ENCODE measurements at places on chromosomes 3 and 15.

DNA sequence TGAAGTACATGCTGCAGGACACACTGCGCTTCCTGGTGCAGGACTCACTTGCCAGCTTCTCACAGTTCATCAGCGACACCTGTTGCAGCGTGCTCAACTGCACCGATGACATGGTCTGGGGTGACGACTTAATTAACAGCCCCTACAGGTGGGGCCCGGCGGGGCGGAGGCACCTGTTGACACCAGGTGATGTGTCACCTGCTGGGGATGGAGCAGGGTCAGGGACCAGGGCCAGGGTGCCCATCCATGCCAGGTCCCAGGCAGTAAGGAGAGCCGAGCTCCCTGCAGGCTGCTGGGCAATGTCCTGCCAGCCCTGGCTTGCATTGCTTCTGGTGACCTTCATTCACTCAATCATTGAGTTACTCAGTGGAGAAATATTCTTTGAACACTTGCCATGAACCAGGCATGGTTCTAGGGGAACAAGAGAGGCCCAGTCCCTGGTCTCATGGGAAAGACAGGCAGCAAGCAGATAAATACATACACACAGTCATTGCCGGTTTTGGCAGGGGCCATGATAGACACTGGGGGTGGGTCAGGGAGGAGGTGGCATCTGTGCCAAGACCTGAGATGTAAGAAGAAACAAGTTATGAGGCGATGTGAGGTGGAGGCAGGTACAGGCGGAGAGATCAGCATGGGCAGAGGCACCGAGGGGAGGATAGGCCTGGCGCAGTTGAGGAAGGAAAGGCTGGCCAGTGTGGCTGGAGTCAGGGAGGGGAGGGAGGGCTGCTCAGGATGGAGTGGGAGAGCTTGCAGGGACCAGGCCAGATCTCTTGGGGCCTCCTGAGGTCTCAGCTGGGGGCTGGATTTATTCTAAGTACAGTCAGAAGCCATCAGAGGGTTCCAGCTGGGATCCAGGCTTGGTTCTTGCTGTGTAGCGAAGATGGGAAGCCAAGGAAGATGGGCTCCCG lies 30.8 kb downstream of the DNAH1 start:
- peak; percentile 23 for DNase-seq

DNA sequence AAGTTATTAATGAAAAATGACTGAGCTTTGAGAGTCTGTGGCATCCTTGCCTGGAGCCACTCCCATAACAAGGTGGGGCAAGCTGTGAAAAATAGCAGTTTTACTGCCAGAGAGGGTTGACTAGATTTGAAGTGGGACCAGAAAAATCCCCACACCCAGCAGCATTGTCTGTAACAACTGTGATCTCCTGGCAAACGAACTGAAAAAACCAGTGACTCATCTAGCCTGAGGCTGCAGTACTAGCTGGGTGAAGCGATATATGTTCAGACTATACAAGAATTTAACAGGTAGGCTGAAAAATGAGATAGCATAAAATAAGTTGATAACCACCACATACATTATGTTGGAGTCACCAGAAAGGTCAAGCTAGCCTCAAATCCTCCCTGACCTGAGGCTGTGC lies 64.0 kb downstream of the DPH6 start:
- DNase-seq = peak; percentile 21

GRCh38 chr3:79766496-79767193 lies 1.2 kb downstream of the ROBO1 start:
- DNase-seq = no peak

DNA sequence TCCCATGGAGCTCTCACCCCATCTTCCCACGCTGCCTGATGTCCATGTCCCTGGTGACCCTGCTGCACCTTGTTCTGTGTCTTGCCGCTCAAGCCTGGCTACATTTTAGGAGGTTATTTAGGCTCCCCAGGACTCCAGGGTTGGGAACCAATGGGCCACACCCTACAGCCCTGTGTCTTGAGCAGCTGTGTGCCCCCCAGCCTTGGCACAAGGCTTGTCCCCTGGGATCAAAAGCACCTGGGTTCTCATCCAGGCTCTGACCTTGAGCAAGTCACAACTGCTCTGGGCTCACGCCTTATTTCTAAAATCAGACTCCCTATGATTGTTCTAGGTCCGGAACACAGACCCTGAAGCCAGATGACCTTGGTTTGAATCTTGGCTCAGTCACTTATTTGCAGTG lies 14.1 kb downstream of the SPSB4 start:
- DNase-seq = no peak

- DNase-seq = no peak
Measured at GRCh38 chr15:82139823-82140268, 94.0 kb upstream of the MEX3B start.

- DNase-seq = peak; percentile 20
Measured at GRCh38 chr3:161104561-161105551, at the start of gene B3GALNT1. Gene B3GALNT1 (minus strand): TSS chr3:161105349. CDS start chr3:161086754, 18,595 bp downstream.

- no peak for DNase-seq
Measured at GRCh38 chr15:70495991-70496599, 267.3 kb downstream of the UACA start.

DNA sequence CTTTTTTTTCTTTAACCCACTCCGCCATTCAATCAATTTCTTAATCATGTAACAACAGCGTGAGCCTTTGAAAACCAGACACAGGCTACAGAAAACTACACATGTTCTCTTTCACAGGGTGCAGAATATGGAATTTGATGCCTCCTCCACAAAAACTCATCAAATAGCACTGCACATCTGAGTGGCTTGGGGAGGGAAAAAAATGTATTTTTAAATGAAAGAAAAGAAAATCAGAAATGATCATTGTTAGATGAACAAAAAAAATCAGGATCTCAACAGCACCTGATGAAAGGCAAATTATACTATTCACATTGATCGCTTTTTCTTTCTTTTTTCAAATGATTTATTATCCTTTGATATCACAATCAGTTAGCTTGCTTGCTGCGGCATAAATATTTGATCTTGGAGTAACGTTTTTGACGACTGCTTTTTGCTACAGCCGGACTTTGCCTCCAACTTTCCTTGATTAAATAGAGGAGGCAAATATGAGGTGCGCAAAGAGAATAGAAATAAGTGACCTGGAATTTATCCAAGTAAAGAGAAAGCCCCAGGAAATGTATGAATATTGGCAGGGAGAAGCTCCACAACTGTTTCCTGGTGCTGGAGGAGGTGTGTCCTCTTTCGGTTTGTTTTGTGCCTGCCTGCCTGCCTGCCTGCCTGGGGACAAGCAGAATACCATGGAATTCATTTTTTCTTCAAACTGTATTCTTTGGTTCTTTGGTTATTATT lies 63.1 kb downstream of the EDEM1 start:
- no peak for DNase-seq

DNA sequence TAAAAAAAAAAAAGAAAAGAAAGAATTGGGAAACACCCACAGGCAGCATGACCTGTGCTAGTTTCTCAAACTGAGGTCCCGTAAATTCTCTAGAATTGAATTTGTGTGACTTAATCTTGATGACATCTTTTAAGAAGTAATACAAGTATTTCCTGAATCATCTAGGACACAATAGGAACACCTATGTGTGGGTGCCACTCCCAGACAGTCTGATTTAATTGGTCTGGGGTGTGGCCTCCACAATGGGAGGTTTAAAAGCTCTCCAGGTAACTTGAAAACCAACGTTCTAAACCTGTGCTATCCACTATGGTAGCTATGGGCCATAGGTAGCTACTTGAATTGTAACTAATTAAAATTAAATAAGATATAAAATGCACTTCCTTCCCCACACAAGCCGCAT lies 28.1 kb downstream of the CFAP92 start:
- no peak for DNase-seq

DNA sequence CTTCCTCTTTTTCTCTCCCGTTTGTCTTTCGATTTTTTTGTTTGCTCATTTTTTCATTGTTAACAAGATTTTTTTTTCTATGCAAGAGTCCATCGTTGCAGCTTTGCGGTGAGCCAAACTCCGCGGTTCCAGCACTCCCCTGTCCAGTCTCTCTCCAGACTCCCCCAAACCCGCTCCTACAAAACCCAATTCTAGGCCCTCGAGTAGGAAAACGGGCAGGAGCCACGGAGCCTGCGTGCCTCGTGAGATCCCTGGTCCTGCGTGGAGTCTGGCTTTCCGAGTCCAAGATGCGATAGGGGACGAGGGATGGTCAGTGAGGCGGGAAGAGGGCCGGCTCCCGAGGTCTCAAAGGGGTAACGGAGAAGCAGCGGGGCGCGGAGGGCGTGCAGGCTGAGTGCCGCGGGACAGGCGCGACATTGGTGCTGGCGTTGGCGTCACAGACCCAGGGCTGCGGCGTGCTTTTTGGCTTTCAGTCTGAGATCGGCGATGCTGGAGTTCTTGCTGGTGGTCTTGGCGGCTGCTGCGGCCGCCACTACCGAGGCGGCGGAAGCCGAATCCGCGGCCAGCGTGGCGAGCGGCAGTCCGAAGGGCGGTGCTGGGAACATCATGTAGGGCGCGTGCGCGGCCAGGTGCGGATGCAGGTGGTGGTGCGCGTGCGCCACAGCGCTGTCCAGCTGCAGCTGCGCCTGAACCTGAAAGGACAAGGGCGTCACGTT lies 8.5 kb downstream of the SHOX2 start:
- DNase-seq = no peak

GRCh38 chr3:126130981-126131745 lies 47.2 kb upstream of the SLC41A3 start:
- no peak for DNase-seq

GRCh38 chr15:101667881-101668280 lies 15.7 kb upstream of the TM2D3 start:
- no peak for DNase-seq

DNA sequence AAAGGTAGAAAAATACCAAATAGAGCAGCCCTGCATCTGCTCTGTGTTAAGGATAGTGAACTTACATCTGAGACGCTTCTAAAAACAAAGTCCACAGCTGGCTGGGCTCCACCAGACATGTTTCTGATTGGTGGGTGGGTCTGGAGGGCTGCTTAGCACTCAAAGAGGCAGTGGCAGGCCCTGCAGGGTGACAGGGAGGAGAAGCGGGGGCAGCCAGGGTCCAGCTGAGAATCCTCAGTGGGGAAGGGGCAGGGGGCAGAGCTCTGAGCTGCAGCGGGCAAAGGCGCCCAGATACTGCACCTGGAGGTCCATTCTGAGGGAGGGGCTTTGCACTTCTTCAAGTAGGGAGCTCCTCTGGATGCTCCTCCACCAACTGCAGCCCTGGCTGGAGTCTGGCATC lies 28.1 kb downstream of the PRR23E start:
- DNase-seq = no peak

DNA sequence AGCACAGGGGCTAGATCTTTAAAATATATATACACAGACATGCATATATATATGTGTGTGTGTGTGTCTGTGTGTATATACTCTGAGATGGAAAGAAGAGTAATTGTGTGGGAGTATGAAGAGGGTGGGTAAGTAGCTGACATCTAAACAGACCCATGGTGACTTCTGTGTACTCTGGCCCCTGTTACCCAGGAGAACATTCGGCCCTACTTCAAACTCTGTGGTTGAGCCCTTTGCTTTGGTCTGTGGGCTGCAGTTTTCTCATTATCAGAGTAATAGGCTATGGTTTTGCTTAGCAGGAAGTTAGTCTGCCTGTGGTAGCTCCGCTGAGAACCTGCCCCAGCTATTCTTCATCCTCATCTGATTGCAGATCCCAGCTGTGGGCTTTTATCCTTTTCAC lies 141.4 kb downstream of the RBPMS2 start:
- no peak for DNase-seq

DNA sequence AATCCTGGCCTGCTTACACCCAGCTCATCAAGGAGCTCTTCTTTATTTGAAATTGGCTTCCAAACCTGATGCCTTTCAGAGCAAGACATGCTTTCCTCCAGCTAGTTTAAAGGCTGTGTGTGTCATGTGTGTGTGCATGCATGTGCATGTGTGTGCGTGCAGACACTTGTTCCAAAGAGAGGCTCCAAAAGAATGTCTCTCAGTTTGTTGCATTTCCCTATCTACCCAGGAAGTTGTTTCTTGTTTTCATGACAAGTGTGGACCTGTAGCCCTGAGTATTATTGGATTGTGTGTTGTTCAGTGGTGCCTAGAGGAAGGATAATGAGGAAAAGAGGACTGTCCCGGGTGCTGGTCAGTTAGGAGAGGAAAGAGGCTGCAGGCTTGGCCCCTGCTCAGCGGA lies 240.0 kb downstream of the THSD4 start:
- DNase-seq = no peak

GRCh38 chr3:113276751-113277080 lies 65.4 kb downstream of the BOC start:
- no peak for DNase-seq

DNA sequence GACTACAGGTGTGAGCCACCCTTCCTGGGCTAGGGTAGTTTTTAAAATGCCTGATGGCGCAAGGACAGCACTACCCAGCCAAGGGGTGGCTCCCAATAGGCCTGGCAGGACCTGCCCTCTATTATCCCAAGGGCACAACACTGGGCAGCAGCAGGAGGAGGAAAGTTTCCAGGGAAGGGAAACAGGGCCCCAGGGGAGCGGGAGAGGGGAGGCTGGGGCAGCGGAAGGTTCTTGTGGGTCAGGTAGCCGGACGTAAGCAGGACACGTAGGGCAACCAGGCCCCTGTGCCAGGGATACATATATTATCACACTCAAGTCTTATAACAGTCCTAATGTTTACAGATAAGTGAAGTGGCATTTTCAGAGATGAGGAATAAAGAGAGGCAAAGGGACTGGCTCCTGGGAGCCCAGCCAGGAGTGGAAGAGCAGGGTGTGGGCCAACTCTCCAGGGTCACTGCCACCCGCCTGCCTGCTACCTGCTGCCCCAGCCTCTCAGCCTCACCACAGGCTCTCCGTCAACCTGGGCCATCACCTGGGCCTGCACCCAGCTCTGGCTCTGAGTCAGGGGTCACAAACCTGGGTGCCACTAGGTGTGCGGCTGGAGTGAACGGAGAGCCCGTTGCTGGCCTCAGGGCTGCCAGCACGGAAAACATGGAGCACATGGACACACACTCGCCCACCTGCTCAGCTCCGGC lies 73.2 kb upstream of the SNRPA1 start:
- DNase-seq = no peak

DNA sequence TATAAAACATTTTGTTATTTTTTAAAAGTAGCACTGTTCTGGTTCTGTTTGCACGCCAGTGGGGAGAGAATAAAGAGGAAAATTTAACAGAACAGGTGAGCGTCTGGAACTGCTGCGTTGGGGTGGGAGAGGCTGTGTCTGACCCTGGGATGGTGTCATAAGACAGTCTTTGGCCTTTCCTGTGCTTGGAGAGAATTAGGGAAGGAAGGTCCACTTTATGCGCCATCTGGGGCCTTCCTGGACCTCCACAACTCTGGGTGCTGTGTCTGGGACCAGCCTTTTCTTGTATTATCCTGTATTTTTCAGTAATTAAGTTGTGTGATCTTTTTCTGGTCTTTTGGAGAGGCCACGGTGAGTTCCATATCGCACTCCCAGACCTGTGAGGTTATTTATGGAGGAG lies 3.3 kb downstream of the FAM43A start:
- no peak for DNase-seq
